Esophagus squamous epithelium (tissue), 5 donors: ENCODE measurements at places on chromosomes 6 and 20.

GRCh38 chr6:139474145-139475108 lies 100.0 kb upstream of the CITED2 start:
- no peak for DNase-seq

GRCh38 chr6:1312473-1313367 lies 822 bp downstream of the FOXQ1 start:
- DNase-seq, result no peak

DNA sequence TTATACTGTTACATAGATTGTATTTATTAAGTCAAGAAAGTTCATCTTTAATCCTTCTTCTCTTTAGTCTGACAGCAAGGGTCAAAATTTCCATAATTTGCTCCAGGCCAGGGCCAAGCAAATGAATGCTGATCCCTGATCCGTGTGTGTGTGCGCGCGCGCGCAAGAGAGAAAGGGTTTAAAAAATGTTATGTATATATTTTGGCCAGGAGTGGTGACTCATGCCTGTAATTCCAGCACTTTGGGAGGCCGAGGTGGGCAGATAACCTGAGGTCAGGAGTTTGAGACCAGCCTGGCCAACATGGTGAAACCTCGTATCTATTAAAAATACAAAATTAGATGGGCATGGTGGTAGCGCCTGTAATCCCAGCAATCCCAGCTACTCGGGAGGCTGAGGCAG lies 61.7 kb downstream of the GTF2H5 start:
- no peak for DNase-seq

DNA sequence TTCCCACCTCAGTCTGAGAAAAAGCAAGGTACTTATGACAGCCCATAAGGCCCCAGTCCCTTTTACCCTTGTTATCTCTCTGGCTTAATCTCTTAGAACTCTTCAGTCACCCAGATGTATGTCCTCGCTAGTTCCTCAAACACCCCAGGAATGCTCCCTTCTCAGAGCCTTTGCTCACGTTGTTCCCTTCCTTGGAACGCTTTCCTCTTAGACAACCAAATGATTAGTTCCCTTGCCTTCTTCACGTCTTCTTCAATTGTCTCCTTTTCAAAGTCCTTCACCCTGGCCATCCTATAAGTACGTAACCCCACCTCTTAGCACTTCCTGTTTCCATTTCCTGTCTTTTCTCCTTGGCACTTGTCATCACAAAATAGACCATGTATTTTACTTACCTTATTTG lies 1.1 kb upstream of the APOBEC2 start:
- no peak for DNase-seq

- no peak for DNase-seq
These were observed 26.1 kb upstream of the KCNB1 start for GRCh38 chr20:49508435-49509199.

DNA sequence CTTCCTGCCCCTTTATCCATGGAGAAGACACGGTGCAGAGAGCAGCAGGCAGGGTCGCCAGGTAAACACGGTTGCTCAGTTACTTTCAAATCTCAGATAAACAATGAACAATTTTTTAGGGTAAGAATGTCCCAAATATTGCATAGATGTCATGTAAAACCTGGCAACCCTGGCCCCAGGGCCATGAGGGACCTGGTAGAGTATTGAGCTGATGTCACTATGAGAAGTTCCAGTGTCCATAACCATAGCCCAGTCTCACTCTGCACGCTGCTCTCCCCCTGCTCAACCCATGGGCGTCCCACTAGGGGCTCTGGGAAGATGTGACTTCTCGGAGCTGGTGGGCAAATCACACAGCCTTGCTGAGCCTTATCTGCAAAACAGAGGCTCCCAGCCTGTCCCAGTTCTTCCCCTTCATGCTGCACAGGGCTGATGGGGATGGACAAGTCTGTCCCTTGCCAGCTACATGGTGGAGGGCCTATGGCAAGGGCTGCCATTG lies 71.3 kb upstream of the TOP1 start:
- DNase-seq, result no peak

GRCh38 chr6:51430589-51430988 lies 611.9 kb downstream of the TFAP2B start:
- DNase-seq, result no peak
